ENCODE measurements at places on chromosomes 7 and 10. TPM values are rescaled to one million over a fixed set of nuclear protein-coding genes. Genes with fewer than 3 reads are reported as not detected.

DNA sequence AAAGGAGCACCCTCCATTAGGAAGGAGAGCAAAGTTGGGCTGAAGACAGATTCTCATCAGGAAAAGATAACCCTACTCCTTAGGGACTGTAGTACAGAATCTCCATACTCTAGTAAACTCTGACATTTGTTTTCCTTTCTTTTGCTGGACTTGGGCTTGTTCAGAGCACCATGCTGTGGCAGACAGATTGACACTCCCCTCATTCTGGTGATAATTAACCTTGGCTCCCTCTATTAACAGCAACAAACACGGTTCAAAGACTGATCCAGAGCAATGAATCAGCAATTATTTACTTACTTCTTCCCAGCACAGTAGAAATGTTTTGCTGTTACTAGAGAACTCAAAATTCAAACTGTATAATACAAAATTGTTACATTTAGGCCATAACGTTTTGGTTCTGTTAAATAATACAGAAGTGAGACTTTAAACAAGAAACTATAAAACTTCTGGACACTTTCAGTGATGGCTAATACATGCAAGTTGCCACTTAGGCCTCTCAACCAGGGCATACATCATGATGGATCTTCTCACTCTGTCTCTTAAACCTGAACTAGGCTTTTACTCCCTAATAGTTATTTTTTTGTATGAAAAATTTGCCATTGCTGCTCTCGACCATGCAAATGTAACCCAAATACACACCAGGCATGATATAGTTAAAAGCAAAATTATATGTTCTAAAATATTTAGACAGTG is 639.0 kb downstream of the IPMK start:
- DNase-seq, result no peak

GRCh38 chr10:86646933-86647332 is 7.4 kb upstream of the OPN4 start:
- DNase-seq, result no peak

ZNF862 gene
- 42.4 TPM for total RNA-seq

MACC1 gene
- 48.4 TPM for total RNA-seq

DNA sequence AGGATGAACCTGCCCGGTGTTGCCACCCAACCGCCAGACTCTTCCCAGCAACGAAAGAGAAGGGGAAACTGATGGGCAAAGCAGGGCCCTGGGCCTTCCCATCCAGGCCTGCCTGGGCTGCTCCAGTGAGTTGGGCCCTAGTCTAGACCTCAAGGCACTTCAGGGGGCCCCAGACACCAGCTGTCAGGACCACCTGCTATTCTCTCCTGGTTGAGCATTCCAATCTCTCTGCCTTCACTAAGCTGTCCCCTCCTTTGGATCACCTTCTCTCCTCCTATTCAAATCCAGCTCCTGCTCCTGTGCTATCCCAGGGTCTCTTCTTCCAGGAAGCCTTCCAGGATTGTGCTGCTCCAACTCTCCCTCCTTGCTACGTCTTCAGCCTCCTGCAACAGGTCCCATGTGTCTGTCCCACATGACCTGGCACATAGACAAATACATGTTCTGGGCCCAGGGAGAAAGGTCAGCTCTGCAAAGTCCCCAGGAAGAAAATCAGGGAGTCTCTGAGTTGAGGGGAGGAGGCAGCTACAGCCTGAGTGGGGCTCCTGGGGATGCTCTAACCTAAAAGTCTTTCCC is 3.1 kb downstream of the STX1A start:
- no peak for DNase-seq

- DNase-seq, result no peak
Observed at GRCh38 chr10:71945819-71946474, 18.2 kb upstream of the CHST3 start.

GRCh38 chr10:49081547-49082275 is 33.6 kb downstream of the VSTM4 start:
- DNase-seq, result no peak

DNA sequence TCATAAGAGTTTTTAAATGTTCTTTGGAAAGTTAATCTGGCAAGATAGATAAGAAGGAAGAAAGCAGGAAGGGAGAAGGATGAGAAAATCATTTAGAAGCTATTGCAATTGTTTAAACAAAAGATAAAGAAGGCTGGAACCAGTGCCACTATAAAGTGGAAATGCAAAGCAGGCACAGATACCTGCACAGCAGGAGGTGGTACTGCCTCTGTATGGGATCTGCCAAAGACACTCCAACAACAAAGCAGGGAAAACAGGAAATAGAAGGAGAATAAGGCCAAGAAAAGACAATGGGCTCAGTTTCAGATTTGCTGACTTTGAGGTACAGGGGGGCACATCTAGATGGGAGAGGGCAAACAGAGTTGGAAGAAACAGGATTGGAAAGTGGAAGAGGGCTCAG is 138.6 kb downstream of the PPP1R17 start:
- DNase-seq, result no peak

DNA sequence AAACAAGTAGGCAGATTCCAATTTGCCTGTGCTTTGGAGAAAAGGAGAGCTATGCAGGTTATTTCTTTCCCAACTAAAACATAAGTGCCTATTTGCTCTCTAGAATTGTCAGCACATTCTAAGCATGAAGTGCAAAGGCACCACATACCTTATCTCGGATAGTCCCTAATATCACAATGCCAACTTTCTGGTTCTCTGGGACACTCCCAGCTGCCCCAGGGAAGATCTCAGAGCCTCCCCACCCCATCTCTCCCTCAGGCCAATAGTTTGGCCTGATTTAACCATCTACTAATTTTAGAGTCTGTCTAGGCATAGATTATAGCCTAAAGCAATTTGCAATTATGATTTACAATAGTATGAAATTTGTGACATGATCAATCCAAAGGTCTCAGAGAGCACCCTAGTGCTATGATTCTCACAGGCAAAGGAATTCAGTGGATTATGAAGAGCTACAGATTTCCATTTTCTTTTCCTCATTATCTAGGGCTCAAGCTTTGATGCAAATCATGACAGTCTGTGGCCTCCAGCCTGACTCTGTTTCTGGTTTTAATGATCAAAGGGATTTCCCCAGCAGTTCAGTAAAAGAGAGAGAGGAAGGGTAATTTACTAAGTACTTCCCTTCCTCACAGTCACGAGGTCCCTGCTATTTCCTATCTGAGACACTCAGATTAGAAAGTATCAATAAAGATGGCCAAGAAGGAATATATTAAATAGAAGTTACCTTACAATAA is 29.0 kb upstream of the IL6 start:
- peak; percentile 60 for DNase-seq

ACSM6 gene
- not detected for total RNA-seq

DNA sequence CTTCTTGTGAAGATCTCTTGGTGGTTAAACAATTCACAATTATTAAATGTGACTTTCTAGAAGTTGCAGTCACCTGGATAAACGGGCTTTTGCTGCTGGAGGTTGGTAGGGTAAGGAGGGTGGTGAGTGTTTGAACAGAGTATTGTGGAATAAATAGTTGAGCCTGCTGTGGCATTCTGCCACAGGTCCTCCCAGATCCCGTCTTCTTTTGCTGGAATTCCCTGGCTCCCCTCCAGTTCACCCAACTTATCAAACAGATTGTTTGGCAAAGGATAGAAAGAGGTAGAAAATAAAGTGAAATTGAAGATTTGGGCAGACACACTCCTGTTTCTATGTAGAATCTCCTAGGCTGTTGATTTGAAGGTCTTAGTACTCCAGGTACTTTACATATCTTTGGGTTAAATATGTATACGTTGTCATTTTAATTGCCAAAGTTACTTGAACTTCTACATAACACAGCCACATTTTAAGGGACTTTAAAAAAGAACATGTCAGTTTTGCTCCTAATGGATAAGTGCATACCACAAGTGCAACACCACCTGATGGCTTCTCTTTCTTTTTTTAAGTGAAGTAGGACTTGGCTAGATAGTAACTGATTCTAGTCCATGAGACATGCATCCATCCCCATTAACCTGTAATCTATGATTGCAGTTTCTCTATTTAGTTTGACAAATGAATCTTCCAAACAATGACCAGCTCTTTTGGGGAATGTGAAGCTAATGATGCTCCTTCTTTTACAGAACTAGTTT is 83.0 kb downstream of the ARL4A start:
- no peak for DNase-seq

DNA sequence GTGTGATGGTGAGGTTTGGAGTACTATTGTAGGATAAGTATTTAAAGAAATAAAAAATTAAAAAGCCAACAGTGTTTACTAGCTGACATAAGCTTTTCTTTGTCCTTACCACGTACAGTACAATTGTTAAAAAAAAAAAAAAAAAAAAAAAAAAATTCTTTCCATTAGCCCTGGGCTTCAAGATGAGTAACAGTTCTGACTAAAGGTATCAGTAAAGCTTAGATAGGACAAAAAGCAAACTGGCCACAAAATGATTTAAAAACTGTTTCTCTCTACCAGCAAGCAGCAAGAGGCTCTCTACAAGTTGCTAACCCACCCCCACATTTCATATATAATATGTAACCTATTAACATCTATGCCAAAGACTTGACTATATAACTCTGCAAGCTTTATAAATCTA is 17.5 kb downstream of the HYCC1 start:
- no peak for DNase-seq

DNA sequence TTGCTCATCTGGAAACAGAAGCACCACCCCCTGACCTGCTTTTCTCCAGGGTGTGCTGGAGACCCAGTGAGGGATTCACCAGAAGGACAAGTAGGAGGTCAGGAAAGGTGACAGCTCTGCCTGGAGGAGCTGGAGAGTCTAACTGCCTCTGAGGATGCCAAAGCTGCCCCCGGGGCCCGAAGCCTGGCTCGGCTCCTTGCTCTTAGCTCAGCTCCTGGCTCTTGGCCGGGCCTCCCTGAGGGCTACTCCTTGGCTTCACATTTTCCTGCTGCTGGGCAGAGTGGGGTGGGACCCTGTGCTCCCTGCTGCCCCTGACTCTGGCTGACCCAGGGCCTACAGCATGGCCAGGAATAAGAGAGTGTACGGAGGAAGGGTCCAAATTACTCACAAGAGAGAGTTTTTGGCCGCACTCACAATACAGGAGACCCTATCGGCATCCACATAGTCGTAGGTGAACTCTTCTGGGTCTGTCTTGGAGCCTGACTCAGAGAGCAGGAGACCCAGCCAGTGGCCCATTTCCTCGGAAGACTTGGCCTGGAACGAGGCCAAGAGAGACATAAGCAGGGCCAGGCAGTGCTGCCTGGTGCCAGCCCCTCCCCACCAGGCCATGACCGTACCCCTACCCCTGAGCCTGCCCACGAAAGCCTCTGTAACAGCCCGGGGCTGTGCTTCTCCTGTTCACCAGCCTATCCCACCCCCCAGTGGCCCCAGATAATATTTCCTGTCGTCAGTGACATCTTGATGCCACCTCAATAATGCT is 63.1 kb downstream of the VWA2 start:
- no peak for DNase-seq

GRCh38 chr10:17023386-17024298 is 106.0 kb downstream of the CUBN start:
- DNase-seq, result peak; percentile 67

ZNF467 gene
- 6.6 TPM for total RNA-seq

GRCh38 chr10:22620140-22620857 is 94.1 kb downstream of the PIP4K2A start:
- DNase-seq, result peak; percentile 61

DNA sequence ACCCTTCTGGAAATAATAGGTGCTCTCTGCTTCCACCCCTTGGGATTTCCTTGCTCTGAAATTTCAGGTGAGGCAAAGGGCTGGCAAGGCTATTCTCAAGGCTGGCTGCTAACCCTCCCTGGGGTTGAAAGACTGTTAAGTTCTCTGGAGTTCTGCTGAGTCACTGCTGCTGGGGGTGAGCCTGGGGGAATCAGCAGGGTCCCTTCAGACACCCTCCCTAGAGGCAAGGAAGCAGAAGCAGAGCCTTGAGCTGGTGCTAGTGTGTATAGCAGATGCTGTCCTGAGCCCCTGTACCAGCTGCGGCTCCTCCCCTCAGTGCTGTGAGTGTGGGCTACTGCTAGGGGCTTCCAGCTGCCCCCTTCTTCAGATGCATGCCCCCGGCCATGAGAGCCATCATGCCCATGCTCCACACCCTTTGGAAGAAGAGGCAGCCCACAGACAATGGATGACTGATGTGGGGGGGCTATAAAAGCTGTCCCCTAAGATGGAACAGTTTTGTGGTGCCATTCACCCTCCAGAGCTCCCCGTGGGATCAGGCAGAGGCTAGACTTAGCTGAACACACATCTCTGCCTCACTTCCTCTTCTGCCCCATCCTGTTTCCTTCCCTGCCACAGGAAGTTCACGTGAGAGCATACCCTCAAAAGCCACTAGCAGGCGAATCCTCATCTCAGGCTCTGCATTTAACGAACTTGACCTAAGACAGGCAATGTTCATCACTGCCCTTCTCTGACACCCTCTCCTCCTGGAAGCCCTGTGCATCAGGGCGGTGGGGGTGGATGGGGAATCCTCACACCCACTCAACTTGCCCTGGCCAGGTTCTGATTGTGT is 91.8 kb downstream of the SH3PXD2A start:
- DNase-seq, result no peak

- DNase-seq, result no peak
Observed at GRCh38 chr10:89555688-89556445, 20.5 kb upstream of the SLC16A12 start.

DNA sequence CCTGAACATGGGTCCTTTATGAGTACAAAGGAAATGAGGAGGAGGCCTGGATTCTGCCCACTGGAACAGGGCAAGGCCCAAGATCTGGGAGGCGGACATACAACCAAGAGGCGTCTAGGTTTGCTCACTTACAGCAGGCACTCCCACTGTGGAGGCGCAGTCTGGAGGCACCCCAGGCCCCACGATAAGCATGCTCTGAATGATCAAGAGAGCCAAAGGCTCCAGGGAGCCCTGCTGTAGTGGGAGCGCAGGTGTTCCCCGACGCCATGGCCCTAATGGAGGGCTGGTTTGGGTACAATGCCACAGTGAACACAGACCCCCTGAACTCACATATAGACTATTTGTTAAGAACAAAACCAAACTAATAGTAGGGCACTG is 88.1 kb downstream of the FAM53B start:
- DNase-seq, result no peak

DNA sequence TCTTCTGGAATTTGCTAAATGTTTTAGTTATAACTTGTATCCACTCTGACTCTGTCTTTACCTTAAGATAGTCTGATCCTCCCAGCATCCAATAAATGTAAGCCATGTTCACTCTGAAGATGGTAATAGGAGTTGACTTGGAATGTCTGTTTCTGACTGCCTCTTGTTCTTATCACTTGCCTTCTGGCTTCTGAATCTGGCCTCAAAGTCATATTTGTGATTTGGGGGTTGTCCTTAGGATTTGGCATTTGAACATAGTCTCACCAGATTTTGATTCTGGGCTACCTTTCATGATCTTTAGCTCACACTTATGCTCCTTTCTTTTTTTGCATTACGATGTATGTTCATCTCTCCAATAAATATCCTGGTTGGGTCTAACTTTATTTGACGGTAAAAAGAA is 247.0 kb downstream of the SH2D4B start:
- DNase-seq, result no peak
